ENCODE measurements at places on chromosomes 6 and 20. TPM values are rescaled to one million over a fixed set of nuclear protein-coding genes. Genes with fewer than 3 reads are reported as not detected.

Gene BPI
- total RNA-seq: not detected

Gene TRIM31
- total RNA-seq: not detected

Gene DDX39B
- 156 TPM for total RNA-seq

Gene TSHZ2
- total RNA-seq: 1.4 TPM

Gene MAS1
- under 0.01 TPM for total RNA-seq

Gene VWA7
- total RNA-seq: not detected

Gene CGA
- total RNA-seq: 0.28 TPM

Gene REM1
- 0.19 TPM for total RNA-seq

Gene CSTF1
- 33.7 TPM for total RNA-seq

Gene NKAPL
- total RNA-seq: 2.1 TPM

Gene RRBP1
- 235 TPM for total RNA-seq

Gene TFAP2D
- total RNA-seq: not detected

Gene TUBB1
- not detected for total RNA-seq

All from regular cardiac myocyte (primary cell).